ENCODE measurements at places on chromosomes 7 and 10.
A peak's percentile ranks its signal among the peaks of the same experiment; 100 is the strongest.

DNA sequence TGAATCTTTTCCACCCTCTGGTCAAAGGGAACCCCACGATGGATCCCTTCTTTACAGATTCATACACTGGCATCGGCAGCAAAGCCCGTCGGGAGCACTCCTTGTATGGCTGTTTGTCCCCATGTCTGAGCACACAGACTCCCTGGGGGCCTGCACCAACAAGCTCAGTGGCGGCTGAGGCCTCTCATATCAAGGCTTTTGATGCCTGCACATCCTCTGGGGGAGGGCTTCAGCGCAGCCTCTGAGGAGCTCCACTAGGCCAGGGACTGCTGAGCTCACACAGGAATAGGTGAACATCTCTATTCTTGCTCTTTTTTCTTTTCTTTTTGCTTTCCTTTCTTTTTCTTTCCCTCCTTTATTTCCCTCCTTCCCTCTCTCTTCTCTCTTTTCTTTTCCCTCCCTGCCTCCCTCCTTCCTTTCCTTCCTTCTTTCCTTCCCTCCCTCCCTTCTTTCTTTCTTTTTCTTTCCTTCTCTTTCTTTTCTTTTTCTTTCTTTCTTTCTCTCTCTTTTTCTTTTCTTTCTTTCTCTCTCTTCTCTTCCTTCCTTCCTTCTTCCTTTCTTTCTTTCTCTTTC is 174.6 kb downstream of the CCDC3 start:
- DNase-seq: no peak

DNA sequence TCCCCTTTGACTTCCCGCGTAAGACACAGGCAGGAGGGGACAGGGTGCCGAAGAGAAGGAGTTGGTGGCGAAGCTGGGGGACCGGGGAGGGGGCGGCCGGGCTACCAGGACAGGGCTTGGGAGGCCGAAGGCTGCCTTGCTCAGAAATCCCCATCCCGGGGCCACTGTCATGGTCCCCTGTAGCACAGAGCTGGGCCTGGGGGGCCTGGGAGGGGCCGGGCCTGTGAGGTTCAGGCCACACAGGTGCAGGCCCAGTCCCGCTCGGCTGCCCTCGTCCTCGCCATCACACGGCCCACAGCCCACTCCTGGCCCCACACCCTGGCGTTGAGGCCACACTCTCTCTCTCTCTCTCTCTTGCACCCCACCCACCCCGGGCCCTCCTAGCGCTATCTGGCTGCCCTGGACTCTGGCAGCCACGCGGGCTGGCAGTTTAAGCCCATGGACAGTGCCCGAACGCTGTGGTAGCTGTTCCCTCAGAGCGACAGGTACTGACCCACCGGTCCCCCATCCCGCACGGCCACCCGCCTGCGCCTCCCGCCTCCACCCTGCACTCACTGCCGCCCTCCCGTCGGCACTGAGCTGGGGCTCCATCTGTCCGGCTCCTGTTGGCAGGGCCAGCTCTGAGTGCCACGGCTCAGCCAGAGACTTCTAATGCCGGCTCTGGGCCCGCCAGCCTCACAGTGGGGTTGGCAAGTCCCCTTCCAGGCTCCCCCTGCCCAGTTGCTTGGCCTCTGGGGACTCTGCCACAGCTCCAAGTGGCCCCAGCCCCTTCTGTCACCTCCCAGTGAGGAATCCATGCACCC is 28.0 kb downstream of the TTYH3 start:
- no peak for DNase-seq

DNA sequence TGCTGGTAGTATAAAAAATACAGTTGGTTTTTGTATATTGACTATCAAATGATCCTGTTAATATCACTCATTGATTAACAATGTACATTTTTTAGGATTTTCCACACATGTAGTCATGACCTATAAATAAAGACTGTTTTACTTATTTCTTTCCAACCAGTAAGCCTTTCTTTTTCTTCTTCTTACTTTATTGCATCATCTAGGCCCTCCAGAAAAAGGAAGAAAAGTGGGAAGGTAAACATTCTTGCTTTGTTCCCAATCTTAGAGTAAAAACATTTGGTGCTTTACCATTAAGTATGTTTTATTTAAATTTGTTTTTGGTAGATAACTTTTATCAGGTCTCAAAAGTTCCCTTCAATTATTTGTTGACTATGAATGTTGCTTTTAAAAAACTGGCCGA is 47.1 kb upstream of the CCNY start:
- DNase-seq: no peak

DNA sequence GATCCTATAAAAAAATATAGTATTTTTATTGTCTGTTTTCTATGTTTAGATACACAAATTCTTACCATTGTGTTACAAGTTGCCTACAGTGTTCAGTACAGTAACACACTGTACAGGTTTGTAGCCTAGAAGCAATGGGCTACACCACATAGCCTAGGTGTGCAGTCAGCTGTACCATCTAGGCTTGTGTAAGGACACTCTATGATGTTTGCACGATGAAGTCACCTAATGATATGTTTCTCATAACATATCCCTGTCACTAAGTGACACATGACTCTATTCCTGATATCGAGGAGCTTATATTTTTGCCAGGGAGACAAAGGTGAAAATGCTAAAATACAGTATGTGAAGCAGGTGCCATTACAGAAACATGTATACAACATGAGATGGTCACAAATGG is 18.6 kb downstream of the ZNF25 start:
- DNase-seq: no peak

- DNase-seq: no peak
Observed at GRCh38 chr10:391305-391704, 256.1 kb downstream of the ZMYND11 start.

DNA sequence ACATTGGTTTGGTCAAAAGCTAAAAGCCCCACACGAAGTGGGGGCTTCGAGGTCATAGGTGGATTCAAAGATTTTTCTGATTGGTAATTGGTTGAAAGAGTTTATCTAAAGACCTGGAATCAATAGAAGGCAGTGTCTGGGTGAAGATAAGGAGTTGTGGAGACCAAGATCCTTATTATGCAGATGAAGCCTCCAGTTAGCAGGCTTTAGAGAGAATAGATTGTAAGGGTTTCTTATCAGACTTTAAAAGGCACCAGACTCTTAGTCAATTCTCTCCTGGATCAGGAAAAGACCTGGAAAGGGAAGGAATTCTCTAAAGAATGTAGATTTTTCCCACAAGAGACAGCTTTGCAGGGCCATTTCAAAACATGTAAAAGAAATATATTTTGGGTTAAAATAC is 260.2 kb downstream of the PHF14 start:
- no peak for DNase-seq

DNA sequence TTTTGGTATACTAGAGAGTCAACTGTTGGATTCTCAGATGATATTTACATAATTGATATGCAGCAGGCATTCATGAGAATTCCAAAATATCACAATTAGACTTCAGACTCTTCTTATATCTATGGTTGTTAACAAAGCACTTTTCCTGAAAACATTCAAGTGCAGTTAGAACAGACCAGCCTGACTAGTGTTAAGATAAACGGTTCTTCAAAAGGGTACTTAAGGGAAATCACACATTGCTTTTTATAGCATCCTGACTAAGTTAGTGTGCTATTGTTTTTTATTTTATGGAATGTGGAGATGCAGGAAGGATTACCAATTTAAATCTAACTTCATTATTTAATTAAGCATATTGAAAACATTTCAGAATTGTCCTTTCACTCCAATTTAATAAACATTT is 405.1 kb downstream of the PLXDC2 start:
- DNase-seq: no peak

DNA sequence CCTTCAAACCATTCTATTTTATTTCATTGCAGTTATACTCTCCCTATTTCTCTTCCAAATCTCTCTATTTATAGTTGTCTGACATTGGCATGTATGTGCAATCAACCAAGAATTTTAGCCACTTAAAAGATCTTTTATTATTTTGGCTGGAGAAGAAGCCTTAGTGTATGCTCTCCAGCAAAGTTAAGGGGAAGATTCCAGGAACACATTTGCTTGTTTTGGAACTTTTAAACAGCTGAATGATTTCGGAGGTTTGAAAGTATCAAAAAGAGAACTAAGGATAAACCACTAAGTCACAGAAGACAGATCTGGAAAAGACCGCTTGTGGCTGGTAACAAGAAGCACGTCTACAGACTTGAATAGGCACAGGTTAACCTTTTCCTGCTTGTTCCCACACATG is 182.2 kb upstream of the FZD1 start:
- no peak for DNase-seq

- DNase-seq: no peak
Observed at GRCh38 chr10:27699776-27700175, 45.8 kb downstream of the MKX start.

DNA sequence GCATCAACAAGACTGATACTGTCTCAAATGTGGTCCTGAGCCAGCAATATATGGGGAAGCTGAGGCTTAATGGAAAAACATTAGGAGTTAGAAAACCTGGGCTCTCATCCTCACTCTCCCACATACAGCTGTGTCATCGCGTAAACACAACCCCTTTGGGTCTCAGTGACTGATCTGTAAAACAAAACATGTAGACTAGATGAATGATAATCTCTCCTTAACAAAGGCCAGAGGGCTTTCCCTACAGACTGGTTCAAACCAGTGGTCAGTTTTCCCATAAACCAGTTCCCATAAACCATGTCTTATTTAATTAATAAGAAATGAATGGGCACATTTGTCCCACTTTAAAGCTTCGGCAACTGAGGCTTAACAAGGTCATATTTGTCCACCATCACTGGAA is 48.1 kb downstream of the OSBPL3 start:
- no peak for DNase-seq

DNA sequence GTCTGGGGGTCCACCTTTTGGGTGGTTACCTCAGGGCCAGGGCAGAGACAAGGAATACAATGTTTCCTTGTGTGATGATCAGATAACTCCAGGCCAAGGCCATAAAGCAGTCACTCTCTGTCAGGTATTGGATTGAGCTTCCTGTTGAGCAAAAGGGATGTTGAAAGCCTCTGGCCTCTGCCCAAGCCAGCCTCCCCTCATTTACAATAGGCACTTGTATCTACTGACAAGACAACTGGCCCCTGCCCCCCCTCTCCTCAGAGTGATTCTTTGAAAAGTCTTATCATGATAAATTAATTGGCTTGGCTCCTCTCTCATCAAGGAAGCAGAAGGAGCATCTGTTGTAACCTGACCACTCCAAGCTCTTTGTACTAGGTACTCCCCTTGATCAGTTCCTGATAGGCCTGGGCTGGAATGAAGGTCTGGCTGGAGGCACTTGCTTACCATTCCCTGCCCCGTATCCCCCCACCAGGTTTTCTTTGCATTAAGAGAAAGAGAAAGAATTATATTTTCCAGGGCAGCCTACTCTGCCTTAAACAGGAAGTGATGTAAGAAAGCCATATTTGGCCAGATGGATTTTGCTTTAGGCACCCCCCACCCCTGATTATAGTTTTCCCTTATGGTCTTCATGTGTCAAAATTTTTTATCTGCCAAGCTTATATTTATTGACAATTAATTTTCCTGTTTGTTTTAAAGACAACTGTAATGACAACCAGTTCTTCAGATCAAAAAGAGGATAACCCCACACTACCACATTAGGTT is 42.1 kb upstream of the HPS1 start:
- no peak for DNase-seq

GRCh38 chr10:1434912-1435692 is 302.2 kb downstream of the ADARB2 start:
- DNase-seq: no peak

- DNase-seq: no peak
Observed at GRCh38 chr7:11120068-11120664, 146.5 kb downstream of the PHF14 start.

DNA sequence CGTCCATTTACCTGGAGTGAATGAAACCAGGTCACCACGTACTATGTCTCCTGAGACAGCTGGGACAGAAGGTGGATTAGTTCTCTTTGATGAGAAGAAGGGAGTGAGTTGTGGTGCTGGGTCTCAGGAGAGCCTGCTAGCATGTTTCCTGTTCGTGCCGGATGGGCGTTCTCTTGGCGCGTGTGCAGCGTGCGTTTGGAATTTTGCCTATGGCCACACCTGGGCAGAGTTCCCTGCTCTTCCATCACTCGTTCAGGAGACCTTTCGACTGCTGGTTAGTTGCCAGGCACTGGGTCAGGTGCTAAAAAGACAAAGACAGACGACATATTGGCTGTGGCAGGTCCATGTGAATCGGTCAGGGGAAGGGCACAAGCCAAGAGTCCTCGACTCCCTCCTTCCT is 90.3 kb downstream of the TRRAP start:
- no peak for DNase-seq

- DNase-seq: peak; percentile 72
Observed at GRCh38 chr10:8331896-8332729, 277.6 kb downstream of the GATA3 start.

- no peak for DNase-seq
Observed at GRCh38 chr10:45429790-45430189, 55.8 kb downstream of the ALOX5 start.

DNA sequence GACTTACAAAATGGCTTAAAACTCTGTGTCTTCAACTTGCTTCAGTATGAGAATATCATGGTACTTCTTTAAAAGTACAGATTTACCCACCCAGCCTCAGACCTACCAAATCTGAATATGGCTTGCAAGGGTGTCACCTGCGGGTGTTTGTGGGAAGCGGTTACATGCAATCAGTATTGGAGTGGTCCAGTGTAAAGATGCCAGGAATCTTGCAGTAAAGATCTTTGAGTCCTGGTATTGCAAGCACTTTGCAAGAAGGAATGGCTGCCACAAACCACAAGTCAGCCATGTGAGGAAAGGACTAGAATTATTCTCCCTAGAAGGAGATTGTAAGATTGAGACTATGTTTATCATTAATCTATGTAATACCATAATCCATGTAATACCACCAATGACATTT is 115.1 kb downstream of the PON1 start:
- DNase-seq: no peak

DNA sequence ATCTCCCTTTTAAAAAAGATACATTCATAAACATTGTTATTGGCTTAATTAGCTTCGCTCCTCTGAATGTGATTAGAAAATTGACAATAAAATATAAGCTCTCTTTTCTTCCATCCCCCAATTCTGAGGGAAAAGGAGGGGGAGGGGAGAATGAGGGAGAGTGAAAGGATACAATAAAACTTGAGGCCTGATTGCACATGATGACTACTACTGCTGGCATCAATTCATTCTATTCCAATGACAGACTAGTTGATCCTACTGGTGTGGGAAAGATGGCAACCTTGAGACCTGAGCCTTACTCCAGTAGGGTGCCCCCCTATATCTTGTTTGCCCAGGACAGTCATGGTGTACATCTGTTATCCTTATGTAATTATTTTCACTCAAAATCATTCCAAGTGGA is 4.5 kb upstream of the IQUB start:
- DNase-seq: no peak

DNA sequence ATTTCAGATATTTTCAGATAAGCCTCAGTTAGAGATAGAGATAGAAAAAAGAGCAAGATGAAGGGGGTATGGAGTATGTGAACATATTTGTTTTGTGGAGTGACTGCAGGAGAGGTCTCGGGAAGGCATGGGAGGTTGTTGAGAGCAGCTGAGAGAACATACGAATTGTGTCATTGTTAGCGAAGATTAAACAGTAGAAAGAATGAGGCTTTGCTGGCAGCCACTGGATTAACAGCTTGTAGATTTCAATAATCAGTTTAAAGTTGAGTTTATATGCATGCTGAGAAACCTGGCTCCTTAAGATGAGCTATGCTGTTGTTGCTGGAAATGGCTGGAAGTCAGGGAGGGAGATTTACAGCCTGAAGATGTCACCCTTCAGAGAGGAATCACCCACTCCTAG is 100.9 kb upstream of the SORCS3 start:
- no peak for DNase-seq

- no peak for DNase-seq
Observed at GRCh38 chr10:101560298-101561067, 27.6 kb downstream of the POLL start.

GRCh38 chr7:2141651-2142050 is 91.1 kb downstream of the MAD1L1 start:
- no peak for DNase-seq

Measured in activated naive CD4-positive, alpha-beta T cell (primary cell).